ENCODE measurements at places on chromosomes 11 and 22.

DNA sequence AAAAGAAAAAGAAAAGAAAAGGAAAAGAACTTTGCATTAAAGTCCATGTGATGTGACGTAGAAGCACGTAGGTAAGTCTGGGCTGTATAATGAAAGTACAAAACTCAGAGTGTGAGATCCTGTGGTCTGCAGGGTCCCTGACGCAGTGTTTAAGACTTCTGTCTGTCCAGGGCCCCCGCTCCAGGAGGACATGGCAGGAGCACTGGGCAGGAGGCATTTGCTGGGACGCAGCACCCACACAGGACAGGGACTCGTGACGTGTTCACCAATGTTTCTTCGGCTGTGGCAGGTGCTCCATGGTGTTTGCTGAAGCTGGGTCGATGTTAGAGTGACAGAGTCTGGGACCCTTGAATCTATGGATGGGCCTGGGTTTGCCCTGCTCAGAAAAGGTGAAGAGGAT lies 348.1 kb downstream of the BRD1 start:
- no peak for DNase-seq

DNA sequence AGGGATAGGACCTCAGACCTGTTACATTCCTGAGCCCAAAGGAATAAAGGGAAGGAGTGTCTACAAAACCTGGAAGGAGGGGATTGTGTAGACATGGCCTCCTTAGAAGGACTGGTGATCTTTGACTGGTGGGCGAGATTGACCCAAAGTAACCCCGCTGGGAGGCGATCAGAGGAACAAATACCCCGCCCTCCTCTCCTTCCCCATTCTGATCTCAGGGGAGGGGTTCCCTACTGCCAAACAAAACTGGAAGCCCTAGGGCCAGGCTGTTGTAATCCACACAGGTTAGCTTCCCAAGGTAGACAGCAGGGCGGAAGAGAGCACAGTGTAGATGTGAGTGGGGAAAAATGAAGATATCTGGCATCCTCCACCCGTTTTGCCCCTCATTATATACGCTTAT lies 24.7 kb downstream of the NCF4 start:
- DNase-seq = no peak

- DNase-seq = peak; percentile 24
These were observed 10.3 kb upstream of the IGSF9B start for GRCh38 chr11:133966921-133967598.

DNA sequence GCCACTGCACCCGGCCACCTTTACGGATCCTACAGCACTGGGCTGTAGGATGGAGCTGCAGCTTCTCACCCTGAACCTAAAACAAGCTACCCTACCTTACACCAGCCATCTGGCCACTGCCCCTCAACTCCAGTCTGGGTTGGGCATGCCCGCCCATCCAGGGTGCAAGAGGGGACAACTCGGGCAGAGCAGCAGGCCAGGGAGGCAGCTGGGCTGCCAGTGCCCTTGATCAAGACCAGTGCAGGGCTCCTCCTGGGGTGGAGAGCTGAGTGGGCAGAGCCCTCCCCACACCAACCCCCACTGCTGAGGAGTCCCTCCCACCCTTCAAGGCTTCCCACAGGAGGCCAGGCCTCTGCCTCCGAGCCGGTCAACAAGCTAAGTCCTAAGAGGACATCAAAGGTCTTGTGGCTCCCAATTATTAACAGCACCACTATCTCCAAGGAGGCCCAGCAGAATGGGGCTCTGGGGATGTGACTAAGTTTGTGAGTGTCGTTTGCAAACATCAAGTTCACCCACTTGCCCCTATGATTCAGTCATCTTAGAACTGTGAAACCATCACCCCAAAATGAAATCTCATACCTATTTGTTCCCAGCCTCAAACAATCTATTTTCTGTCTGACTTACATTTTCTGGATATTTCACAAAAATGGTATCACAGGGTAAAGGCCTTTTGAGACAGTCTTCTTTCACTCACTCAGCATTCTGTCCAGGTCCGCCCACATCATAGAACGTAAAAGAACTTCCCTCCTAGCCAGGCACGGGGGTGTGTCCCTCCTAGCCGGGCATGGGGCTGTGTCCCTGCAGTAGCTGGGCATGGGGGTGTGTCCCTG lies 11.0 kb downstream of the GATD1 start:
- DNase-seq = no peak

DNA sequence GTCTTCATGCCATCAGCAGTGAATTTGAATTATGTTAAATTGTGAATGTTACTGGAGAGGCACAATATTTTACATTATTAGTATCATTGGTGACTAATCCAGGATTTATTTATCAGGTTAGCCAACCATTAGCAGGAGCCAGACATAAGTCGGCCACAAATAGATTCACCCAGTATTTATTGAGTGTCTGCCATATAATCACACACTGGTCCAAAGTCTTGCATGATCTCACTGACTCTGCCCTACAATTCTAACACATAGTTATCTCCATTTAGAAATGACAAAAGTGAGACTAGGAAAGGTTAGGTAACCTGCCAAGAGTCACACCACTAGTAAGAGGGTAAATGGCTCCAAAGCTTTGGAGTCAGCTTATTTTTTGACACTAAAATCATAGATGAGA lies 179.6 kb downstream of the BLID start:
- no peak for DNase-seq

- no peak for DNase-seq
These were observed 2.1 kb upstream of the BATF2 start for GRCh38 chr11:64998690-64999431.

DNA sequence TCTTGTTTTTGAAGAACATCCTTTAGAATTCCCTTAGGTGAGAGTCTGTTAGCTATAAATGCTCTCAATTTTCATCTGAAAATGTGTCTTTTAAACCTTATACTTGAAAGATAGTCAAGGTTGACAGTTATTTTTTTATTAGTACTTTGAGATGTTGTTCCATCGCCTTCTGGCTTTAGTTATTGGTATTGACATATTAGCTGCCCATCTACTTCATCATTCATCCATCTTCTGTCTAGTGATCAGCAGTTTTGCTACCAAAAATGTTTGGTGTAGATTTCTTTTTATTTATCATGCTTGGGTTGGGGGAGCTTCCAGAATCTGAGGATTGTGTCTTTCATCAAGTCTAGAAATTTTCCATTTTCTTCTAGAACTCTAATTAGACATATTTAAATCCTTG lies 3.3 kb upstream of the CD6 start:
- no peak for DNase-seq

DNA sequence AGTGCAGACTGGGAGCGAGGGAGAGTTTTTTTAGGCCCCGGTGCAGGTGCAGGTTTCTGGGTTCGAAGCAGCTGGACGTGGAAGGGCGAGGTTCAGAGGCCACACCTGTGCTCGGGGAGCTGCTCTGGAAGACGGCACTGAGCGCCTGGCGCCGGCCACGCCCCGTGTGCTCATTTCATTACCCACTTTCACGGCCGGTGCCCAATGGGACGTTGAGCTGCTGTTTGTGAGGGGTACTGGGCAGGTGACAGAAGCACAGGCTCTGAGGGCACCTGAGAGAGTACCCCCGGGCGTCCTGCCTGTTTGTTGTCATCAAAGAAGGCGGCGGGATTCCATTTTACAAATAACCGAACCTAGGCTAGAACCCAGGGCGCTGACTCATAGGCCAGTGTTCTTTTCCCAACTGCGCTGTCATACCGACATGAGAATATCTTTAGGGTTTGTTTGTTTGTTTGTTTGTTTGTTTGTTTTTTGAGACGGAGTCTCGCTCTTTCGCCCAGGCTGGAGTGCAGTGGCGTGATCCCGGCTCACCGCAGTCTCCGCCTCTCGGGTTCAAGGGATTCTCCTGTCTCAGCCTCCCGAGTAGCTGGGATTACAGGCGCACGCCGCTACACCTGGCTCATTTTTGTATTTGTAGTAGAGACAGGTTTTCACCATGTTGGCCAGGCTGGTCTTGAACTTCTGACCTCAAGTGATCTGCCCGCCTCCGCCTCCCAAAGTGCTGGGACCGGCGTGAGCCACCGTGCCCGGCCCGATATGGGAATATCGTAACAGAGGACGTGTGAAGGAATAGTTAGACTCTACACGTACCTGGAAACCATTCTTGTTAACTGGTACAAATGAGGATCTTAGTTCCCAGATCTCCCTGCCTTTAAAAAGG lies 16.6 kb upstream of the SPTBN2 start:
- no peak for DNase-seq

DNA sequence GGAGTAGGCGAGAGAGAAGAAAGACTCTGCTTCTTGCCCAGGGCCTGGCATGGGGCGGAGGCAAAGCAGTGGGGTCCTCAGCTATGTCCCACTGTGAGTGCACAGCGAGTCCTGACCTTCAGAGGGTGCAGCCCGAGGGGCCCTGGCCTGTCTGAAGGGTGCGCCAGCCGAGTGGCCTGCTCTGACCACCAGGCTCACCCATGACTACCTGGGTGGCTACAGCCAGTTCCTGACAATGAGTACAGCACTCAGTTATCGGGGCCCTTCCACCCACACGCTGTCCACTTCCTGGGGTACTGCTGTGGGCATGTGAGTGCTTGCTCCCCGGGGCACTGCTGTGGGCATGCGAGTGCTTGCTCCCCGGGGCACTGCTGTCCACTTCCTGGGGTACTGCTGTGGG lies 74.1 kb upstream of the B3GAT1 start:
- no peak for DNase-seq

- DNase-seq = no peak
These were observed at the start of gene TMEM25 for GRCh38 chr11:118530683-118531596. TSS of gene TMEM25 (plus strand) at chr11:118531192. CDS start at chr11:118531802, 610 bp downstream.

DNA sequence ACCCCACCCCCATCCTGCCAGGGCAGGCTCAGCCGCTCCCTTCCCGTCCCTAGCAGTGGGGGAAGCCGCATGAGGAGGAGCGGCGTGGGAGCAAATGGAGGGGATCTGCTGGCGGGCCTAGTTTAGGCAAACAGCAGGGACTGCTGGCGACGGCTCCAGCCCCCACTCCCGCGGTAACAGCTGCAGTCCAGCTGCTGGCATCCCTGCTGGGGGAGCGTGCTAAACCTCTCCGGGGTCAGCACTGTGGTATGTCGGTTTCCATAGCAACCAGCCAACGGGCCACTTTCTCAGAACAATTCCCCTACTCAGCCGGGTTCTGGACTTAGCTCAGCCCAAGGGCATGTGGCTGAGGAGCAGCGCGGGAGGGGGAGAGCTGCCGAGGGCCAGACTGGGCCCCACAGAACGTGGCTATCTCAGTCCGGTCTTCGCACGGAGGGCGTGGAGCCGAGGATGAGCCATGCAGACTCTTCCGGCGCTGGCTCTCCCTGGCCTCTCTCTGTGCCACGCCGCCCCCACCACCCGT lies 98.8 kb downstream of the PKNOX2 start:
- DNase-seq = no peak

GRCh38 chr11:73201249-73201648 lies 16.8 kb upstream of the P2RY2 start:
- no peak for DNase-seq

DNA sequence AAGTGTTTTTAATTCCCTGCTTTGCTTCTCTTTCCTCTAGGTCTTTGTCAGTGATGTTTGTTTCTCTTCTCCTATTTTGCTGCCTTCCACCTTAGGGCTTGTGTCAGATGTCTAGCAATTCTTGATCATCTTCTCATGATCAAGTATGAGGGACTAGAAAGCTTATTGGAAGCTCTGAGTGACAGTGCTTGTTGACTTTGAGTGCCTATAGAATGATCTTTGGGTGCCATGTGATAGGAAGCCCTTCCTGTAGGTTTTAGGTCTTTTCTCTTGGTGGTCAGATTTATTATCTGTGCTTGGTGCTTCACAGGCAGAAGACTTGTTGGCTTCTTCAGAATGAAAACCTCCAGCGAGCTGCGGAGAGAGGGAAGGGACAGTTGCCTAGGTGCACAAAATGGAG lies 43.1 kb downstream of the BSX start:
- no peak for DNase-seq

DNA sequence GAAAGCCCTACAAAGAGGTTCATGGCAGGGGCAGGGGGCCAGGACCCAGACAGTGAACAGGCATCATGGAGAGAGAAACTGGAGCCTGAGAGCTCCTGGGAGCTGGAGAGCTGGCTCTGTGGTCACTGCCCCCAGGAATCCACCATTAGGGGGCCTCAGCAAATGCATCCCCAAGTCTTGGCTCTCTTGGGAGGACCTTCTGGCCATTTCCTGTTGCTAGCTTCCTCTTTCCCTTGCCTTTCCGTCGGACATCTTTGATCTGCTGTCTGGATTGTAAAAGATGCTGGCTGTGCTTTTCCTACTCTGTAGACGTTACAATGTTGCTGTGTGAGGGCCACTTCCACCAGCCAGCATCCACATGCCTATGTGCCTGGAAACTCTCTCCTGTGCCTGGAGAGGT lies 7.1 kb upstream of the CRYBB2 start:
- DNase-seq = no peak

All from NCI-H460 (cell line).